ENCODE measurements at places on chromosomes 3 and 15. TPM values are rescaled to one million over a fixed set of nuclear protein-coding genes. Genes with fewer than 3 reads are reported as not detected.

GRCh38 chr3:72694398-72694797 is 153.8 kb downstream of the SHQ1 start:
- DNase-seq = no peak

DNA sequence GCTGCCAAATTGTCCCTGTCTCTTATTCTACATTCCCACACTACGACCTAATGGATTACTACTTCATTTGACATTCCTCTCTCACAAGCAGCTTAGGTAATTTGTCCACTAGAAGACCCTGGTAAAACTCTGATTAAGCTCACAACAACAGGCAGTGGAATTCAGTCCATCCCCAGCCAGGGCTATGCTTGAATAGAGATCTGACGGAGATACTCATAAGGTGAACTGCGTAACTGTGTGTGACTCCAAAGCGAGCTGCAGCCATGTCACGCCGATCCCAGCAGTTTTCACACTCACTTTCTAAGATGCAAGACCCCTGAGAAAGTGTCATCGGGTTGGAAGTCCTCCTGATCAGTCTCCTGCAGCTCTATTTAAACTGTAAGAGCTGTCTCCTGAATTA is 25.7 kb upstream of the ROBO2 start:
- no peak for DNase-seq

DNA sequence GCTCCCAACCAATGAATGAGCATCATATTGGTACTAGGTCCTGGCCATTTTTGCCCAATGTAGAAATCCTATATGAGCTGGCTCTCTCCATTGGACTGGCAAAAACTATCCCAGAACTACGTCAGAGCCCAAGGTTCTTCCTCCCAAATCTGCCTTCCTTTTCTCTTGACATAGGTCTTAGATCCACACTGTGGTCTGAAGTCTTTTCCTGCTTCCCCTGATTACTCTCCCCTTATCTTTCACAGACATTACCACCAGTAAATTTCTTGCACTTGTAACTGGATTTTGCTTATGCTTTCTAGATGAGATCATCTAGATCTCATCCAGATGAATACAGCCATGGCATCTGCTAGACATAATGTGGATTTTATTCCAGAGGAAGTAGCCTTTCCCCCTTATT is 141.2 kb upstream of the GADL1 start:
- no peak for DNase-seq

DNA sequence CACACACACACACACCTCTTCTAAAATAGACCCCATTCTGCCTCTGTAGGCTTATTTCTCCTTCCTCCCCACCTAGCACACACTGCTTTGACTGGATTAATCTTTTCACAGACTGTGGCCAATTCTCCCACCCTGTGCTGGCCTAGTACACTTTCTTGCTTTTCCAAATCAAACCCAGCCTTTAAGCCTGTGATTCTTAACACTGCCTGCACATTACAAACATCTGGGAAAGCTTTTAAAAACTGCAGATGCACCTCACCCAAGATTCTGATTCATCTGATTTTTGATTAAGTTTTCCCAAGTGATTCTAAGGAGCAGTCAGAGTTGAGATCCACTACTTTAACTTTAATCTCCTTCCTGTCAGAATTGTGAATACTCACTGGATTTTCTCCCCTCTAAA is 12.8 kb downstream of the CSNK1G1 start:
- no peak for DNase-seq

DNA sequence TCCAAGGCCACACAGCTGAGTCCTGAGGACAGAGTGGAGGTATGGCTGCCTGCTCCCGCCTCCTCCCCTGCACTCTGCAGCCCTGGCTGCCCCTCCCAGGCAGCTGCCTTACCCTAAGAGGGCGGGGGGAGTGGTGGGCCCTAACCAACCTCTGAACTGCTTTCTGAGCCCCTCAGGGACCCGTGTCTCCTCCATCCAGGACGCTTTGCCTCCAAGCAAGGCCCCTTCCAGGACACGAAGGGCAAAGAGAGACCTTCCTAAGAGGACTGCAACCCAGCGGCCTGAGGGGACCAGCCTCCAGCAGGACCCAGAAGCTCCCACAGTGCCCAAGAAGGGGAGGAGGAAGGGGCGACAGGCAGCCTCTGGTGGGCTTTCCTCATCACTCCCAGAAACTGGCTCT is 7.6 kb downstream of the NEIL1 start:
- no peak for DNase-seq

DNA sequence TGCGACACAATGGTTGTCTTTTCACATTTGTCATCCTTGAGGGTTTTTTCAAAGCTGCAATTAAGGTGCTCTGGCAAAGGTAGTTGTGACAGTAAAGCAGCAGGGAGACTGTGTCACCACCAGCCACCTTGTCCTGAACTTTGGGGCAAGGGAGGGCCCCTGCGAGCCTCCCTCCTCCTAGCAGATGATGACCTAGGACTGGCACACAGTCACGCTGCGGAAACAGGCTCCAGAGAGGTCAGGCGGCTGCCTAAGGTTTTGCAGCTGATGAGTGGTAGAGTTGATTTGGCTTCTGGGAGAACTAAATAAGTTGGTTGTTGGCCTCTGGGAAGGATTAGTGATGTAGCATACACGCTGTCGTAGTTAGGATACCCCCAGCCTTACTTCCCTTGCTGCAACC is 62.7 kb downstream of the PDIA5 start:
- DNase-seq = no peak

DNA sequence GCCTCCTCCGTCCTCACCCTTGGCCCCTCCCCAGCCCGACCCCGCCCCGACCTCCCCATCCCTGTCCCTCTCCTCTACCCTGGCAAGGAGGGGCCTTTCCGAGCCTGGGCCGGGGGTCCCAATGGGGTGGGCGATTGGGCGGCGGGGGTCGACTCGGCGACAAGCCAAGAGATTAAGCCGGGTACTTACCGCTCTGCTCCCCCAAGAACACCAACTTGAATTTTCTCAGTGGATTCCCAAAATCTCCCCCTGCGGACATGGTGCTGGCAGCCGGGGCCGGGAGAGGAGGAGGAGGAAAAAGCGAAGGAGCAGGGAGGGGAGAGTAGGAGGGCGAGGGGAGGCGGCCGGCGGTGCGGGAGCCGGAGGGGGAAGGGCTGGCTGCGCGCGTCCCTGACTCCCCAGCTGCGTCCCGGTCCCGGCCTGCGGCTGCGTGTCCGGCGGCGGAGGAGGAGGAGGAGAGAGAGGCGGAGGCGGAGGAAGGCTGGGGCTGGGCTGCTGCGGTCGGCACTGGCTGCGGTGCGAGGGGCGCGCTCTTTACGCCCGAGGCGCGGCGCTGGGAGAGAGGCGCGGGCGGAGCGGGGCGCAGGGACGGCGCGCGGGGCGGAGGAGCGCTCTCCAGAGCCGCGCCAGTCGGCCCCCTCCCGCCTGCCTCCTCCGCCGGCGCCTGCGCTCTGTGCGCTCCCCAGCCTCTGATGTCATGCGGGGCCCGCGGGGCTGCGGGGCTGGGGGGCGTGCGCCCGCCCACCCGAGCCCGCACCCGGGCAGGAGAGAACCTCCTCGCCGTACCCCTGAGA is at the start of gene RAB6B:
RAB6B (minus strand) TSS at position 675 of the 794 bp plus-strand sequence; CDS start at position 259, 416 bp downstream.
- peak; percentile 83 for DNase-seq

DNA sequence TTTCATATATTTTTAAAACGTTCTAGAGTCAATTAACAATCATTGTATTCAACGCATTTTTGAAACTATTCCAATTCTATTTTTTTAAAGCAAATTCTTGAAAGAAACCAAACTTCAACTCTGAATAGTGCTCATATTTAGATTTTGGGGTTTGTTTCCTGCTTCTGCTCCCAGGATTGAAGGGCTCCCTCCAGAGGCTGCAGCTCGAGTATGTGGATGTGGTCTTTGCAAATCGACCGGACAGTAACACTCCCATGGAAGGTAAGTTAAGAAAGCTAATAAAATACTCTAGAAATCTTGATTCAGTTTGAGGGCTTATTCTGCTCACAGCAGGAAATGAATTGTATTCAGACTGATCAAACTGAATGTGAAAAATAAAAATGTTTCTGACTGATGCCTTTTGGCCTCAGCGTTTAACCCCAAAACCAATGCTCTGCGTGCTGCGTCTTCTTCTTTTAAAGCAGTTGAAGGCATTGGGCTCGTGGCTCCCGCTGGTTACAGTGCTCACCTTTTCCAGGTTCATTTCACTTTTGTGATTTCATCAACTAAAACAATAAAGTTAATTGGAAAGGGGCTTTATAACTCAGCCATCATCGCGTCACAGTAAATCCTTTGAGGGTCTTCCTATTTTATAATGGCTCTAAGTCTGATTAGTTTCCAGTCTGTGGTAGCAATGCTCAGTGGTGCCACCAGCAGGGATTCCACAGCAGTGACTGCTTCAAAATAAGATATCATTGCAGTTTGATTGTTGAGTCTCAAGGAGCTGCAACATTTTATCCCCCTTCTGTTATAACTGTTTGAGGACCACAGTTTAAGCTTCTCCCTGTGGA is 80.1 kb downstream of the SSR3 start:
- DNase-seq = no peak

- DNase-seq = no peak
Observed at GRCh38 chr3:98003306-98003969, 31.2 kb upstream of the RIOX2 start.

DNA sequence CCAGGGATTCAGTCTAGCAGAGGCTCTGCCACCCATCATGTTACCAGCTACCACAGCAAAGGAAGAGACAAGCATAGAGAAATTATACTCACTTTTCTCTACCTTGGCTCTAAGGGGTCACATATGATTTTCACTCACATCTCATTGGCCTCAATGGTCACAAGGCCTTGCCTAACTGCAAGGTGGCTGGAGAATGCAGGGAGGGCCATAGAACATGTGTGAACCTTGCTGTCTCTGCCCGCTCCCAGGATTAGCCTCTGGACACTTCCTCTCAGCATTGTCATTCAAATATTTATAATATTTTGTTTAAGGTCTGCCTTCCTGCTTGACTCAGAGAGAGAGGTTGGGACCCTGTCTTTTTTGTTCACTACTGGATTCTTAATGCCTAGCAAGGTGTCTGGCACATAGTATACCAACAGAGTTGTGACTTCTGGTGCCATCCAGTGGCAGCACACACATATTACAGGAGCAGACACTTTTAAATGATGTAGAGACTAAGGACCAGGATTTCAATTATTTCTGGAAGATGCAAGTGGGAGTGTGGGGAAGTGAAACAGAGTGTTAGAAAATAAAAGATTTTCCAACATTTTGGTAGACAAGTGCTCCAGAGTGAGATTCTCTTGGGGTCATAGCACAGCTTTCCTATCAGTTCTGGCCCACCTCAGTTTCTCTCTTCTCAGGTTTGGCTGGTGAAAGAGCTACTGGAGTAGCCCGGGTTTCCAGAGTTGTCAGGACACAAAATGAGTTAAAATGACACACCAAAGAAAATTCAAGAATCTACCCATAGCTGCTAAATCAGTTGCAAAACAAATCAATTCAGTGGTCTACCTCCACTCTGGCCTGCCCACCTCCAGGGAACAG is 119.0 kb upstream of the RASGRP1 start:
- no peak for DNase-seq

Gene ANKDD1A
- 17.1 TPM for total RNA-seq

Gene CFAP91
- total RNA-seq = 6.2 TPM

Gene SUCNR1
- 1.3 TPM for total RNA-seq

Gene CPA3
- 7.1 TPM for total RNA-seq

Gene LYZL4
- not detected for total RNA-seq

Gene SEMA3B
- 39.7 TPM for total RNA-seq

Gene MAP3K13
- total RNA-seq = 24.7 TPM
